ENCODE measurements at places on chromosomes 3 and 15.
A peak's percentile ranks its signal among the peaks of the same experiment; 100 is the strongest.

DNA sequence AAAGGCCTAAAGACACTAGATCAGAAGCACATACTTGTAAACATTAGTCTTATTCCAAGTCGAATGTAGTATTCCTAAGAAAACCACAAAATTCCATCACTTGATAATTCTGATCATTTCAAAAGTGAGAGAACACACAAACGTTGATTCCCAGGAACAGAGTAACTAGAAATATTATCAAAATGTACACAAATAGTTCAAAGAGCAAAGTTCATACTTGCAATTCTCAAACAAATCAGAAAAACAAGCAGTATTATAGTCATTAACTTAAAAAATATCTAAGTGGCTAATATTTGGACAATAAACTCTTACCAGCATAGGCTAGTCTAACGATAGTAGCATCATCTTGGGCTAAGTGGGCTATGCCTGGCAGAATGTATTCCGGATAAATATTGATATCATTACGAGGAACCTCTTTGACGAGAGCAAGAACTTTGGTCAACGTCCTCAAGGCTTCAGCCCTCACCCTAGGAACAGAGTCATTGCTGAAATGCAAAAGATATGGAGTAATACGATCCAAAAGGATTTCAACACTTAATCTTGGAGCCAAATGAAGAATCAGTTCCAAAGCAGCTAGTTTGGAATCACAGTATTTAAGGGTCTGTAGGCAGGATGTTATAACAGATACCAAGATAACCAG lies 13.3 kb downstream of the PIK3R4 start:
- no peak for DNase-seq

GRCh38 chr3:193737191-193737751 lies 144.3 kb downstream of the OPA1 start:
- no peak for DNase-seq

DNA sequence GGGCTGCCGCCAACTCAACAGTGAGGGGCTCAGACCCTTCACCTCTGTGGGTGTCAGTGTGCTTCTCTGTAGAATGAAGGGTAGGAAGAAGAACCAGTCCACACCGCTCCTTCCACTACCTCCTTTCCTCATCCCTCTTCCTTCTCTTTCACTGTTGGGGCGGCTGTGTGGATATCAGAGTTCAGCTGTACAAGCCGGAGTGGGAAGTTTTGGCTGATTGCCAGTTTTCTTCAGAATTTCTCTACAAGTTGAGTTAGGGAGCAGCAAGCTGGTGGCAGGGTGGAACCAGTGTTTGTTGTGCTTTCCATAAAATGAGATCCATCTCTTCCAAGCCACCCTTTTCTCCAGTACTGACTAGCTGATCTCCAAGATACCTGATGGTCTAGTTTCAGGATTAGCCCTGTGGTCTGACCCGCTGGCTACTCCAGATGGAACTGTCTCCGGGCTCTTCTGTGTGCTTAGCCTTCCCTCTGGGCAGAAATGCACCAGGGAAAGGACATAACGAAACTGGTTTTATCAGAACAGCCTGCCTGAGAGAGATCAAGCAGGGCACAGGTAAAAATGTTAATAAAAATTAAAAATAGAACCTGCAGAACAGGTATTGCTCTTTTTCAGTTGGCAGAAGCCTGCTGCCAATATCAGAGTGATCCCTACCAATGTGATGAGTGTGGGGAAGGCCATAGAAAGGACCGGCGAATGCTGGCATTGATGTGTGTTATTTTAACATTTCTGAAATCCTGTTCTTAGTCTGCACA lies 169.9 kb upstream of the TSC22D2 start:
- no peak for DNase-seq

DNA sequence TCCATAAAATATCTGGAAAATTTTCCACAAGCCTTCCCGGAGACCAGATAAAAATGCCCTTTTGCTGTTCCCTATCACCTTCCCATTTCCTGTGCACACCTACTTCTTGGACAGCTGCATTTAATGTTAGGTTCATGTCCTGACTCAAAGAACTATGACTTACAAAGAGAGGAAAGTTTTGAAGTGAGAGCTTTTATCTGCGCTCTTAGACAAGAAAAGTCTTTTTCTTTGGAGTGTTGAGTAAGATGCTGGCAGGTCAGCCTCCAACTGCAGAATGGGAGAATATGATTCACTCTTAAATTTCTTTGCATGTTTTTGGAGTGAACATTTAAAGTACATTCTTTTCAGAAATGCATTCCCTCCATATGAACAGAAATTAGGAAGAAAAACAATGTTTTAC lies 147.3 kb upstream of the DPH6 start:
- peak; percentile 61 for DNase-seq

- no peak for DNase-seq
These were observed 453.2 kb downstream of the NR2F2 start for GRCh38 chr15:96783746-96784145.

GRCh38 chr3:24867783-24868182 lies 373.1 kb upstream of the THRB start:
- DNase-seq, result peak; percentile 49

DNA sequence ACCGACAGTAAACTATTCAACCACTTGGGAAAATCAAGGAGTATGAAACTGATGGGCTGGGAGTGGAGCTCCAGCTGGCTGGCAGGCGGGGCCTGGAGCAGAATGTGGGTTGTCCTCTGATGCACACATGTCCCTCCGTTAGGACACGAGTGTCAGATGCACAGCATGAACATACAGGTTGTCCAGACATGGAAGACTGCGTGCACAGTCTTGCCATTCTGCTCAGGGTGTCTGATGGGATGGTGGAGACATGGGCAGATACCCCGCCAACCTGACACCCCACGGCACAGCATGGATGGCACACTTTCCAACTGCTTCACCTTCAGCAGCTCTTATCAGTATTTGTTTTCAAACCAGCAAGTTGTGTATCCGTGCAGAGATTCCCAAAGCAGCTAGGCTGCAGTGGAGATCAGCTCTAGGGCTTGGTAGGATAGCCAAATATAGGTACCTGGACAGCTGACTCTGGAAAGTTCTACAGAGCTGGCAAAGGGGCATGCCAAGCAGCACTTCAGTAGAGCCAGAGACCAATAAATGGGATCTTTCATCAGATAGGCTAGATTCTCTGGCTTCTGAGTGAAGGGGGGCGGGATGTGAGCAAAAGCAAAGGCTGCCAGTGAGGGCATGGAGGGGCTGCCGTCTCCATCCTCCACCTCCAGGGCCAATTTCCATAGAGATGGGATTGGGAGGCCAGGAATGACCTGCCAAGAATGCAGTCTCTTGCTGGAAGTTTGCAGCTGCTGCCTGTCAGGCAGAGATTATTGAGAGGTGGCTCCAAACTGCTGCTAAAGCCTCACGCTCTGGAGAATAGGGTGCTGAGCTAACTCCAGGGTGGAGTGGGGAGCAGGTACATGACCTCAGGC lies 47.2 kb upstream of the KY start:
- no peak for DNase-seq

- no peak for DNase-seq
These were observed 11.8 kb upstream of the HES1 start for GRCh38 chr3:194124193-194124592.

DNA sequence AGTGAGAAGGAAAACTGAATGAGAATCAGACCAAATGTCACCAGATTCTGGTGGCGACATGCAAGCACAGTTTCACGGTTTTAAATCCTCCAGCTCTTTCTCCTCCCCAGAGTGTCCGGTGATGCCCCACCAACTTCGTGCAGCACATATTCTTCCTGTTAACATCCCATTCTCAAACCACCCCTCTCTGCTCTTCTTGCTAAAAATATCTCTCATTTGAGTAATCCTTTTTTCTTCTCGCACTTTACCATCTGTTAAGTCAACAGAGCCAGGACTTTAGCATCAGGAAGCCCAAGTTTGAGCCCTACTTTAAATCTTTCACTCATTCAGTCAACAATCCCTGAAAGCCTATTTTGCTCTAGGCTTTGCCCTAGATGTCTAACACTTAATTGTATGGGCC lies 68.2 kb upstream of the VGLL4 start:
- peak; percentile 36 for DNase-seq

- no peak for DNase-seq
These were observed 755.3 kb downstream of the ROBO1 start for GRCh38 chr3:79012530-79012913.

DNA sequence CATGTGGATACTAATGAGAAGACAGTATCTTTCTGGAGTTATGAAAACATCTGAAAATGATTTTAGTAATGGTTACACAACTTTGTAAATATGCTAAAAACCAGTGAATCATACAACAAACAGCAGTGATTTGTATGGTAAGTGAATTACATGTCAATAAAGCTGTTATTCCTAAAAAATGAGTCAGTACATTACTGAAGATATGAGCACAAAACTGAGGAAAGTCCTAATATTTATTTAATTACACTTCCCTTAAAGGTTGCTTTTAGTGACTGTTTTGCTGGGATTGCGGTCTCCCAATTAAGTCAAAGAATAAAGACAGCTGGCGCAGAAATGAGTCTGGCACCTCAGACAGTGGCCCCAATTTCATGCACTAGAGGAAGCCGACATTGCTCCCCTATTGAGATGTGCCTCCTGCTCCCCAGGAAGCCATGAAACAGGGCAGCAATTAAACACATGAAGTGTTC lies 50.9 kb upstream of the FSIP1 start:
- DNase-seq, result peak; percentile 85

GRCh38 chr3:14490831-14491230 lies 49.3 kb downstream of the GRIP2 start:
- DNase-seq, result no peak

GRCh38 chr3:186997473-186997939 lies 67.2 kb downstream of the ST6GAL1 start:
- no peak for DNase-seq

GRCh38 chr15:33068007-33068481 lies 126.5 kb downstream of the FMN1 start:
- DNase-seq, result peak; percentile 56

GRCh38 chr3:37592328-37592727 lies 269.4 kb upstream of the CTDSPL start:
- no peak for DNase-seq

- no peak for DNase-seq
These were observed 65.4 kb downstream of the IQCH start for GRCh38 chr15:67319961-67320360.

GRCh38 chr3:161449785-161450184 lies 46.8 kb upstream of the OTOL1 start:
- no peak for DNase-seq

DNA sequence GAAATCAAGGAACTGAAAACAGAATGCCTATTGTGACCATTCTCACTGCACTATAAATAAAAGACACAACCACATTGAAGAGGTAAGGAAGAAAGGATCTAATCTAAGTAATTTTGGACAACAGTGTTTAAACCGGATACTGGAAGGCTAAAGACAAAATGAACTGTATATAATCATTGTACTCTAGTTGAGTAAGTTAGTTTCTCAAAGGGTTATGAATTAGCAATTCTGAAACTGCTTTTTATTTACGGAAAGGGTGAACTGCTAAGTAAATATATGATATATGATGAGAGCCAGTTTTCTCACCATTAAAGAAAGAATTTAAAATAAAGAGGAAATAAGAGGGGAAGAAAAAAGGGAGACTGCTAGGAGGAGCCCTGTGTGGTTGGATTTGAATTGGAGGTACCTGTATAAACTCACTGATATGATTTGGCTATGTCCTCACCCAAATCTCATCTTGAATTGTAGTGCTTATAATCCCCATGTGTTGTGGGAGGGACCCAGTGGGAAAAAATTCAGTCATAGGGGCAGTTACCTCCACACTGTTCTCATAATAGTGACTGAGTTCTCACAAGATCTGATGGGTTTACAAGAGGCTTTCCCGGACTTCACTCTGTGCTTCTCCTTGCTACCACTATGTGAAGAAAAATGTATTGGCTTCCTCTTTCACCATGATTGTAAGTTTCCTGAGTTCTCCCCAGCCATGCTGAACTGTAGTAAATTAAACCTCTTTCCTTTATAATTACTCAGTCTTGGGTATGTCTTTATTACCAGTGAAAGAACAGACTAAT lies 607.7 kb downstream of the PYDC2 start:
- no peak for DNase-seq

- no peak for DNase-seq
These were observed 174.7 kb upstream of the SLC24A5 start for GRCh38 chr15:47945872-47946650.

DNA sequence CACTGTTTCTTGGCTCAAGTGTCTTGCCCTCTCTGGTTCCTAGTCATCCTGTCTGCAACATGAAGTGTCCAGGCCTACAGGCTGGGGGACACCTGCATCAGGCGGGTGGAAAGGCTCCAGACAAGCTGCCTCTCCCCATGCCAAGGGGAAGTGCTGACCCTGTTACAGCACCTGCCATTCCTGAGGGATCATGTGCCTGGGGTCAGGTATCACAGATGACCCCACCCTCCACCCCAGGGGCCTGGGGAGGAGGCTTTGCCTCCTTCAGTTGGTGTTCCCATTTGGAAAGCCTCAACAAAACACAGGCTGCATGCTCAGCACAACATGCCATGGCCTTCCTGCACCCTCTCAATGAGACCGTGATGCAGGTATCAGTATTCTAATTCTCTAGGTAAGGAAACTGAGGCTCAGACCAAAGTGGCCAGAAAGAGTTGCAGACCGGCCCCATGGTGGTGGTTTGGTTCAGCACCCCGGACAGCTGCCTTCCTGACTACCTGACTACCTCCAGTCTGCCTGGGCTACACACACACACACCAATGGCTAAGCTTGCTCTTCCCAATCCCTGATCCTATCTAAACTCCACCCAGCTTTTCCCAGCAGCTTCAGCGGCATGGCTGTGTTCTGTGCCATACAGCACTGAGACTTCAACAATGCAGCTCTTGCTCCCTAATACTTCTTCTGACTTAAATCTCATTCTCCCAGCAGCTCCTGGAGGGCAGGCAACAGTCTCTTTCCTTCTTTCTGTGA lies 69.7 kb upstream of the LINGO1 start:
- peak; percentile 20 for DNase-seq

DNA sequence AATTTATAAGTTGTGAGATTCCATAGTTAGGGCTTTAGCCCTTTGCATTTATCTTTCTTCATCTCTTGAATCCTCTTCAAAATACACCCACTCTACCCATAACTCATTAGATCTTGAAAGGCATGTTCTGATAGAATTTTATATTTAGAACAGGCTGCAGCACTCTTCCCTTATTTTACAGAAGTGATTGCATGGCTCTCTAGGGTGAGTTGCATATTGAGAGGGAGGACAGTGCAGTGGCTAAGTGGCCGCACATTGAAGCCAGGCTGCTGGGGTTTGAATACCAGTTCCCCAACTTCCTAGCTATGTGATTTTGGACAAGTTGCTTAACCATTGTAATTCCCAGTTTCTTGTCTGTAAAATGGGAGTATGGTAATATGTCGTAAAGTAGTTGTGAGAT lies 2.5 kb downstream of the CD86 start:
- DNase-seq, result no peak

DNA sequence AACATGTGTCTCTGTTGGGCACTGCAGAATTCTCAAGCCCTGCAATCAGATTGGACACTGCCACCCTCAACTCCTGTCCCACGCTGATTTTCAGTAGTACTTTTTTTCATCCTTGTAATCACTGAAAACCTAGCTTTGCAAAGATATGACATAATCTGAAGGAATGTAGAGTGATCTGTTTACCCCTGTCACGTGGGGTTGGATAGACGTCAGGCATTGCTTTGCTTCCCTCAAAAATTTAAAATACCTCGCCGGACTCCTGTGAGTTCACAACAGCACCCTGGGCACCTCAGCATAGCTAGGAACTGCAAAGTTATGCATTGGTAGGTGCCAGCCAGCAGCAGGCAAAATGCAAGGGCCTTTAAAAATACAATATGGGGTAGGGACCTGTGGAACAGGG lies 71.1 kb upstream of the OXTR start:
- peak; percentile 88 for DNase-seq
